Endothelial cell (in vitro differentiated cells): ENCODE measurements at places on chromosomes 5 and 9. TPM values are rescaled to one million over a fixed set of nuclear protein-coding genes. Genes with fewer than 3 reads are reported as not detected.

- H3K36me3 ChIP-seq, result no peaks in the 10 kb centered on the region
- H3K4me3 ChIP-seq, result no peak overlapping the region
- H3K27me3 ChIP-seq, result peaks cover 2% of the 10 kb centered on the region
- H3K4me1 ChIP-seq, result peaks cover 6% of the 10 kb centered on the region
- DNase-seq, result no peak
Measured at GRCh38 chr9:78097541-78097940, 65.9 kb upstream of the GNAQ start.

GRCh38 chr9:119003882-119004617 is 365.2 kb downstream of the BRINP1 start:
- H3K36me3 ChIP-seq, result no peaks in the 10 kb centered on the region
- H3K4me3 ChIP-seq, result no peak overlapping the region
- no peaks in the 10 kb centered on the region for H3K4me1 ChIP-seq
- DNase-seq, result no peak

GRCh38 chr9:122510502-122510901 is at the start of gene OR1J2:
TSS of gene OR1J2 (plus strand) at chr9:122510802. CDS start at chr9:122510802, 0 bp downstream.
- DNase-seq, result no peak
- H3K27me3 ChIP-seq, result peaks cover 1% of the 10 kb centered on the region
- no peak within 1 kb of the TSS for H3K27ac ChIP-seq
- no peak within 1 kb of the TSS for H3K4me3 ChIP-seq
- H3K4me1 ChIP-seq, result no peaks in the 10 kb centered on the region

DNA sequence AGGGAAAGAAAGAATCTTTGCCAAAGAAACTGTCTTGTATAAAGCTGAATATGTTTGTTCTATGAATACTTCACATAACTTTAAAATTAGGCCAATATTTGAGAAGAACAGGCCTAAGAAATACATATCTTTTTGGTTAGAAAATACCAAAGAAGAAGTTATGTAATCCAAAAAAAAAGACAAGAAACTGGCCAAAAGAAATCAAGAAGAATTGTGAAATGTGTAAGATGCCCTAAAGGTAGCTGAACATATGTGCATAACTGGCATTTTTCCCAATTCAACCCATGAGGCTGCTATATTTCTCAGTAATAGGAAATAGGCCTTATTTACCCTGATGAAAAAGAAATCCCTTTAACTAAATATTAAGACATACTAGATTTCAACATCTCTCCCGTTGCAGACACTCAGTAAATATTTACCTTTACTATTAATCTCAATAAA is 290.0 kb downstream of the CETN3 start:
- H3K27me3 ChIP-seq, result no peaks in the 10 kb centered on the region
- no peaks in the 10 kb centered on the region for H3K36me3 ChIP-seq
- no peaks in the 10 kb centered on the region for H3K4me1 ChIP-seq
- no peak overlapping the region for H3K4me3 ChIP-seq
- DNase-seq, result no peak
- no peak overlapping the region for H3K27ac ChIP-seq

- H3K27me3 ChIP-seq, result peaks cover 9% of the 10 kb centered on the region
- H3K36me3 ChIP-seq, result no peaks in the 10 kb centered on the region
- no peak overlapping the region for H3K4me3 ChIP-seq
- DNase-seq, result no peak
- no peak overlapping the region for H3K27ac ChIP-seq
- H3K4me1 ChIP-seq, result peaks cover 2% of the 10 kb centered on the region
Measured at GRCh38 chr5:150579462-150580400, 60.7 kb upstream of the SYNPO start.

DNA sequence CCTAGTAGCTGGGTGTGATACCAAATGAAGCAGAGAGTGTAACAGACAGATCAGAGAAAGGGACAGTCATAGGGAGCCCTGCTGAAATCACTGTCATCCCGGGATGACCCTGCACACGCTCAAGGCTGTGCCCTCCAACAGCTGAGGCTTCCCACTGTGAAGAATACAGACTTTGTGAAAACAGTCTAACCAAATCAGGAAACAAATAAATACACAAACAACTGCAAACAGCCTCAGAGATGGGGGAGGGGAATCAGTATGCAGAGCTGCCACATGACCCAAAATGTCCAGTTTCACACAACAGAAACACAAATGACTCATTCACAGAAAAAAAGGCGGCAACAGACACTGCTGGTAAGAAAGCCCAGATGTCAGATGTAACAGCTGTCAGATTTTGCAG is 101.9 kb downstream of the ADAMTS2 start:
- no peak overlapping the region for H3K4me3 ChIP-seq
- H3K27me3 ChIP-seq, result peaks cover 3% of the 10 kb centered on the region
- H3K4me1 ChIP-seq, result peaks cover 11% of the 10 kb centered on the region
- H3K27ac ChIP-seq, result no peak overlapping the region

- H3K27ac ChIP-seq, result no peak overlapping the region
- no peak for DNase-seq
- H3K27me3 ChIP-seq, result peaks cover 1% of the 10 kb centered on the region
- H3K4me1 ChIP-seq, result peaks cover 14% of the 10 kb centered on the region
- peaks cover 4% of the 10 kb centered on the region for H3K36me3 ChIP-seq
Measured at GRCh38 chr5:36441280-36441679, 139.6 kb upstream of the RANBP3L start.

GRCh38 chr5:7824995-7825394 is 25.9 kb downstream of the CFAP90 start:
- H3K27me3 ChIP-seq, result peaks cover 1% of the 10 kb centered on the region
- H3K4me3 ChIP-seq, result no peak overlapping the region
- H3K36me3 ChIP-seq, result no peaks in the 10 kb centered on the region
- no peaks in the 10 kb centered on the region for H3K4me1 ChIP-seq

- H3K36me3 ChIP-seq, result peaks cover 4% of the 10 kb centered on the region
- H3K4me1 ChIP-seq, result peaks cover 18% of the 10 kb centered on the region
- peaks cover 5% of the 10 kb centered on the region for H3K27me3 ChIP-seq
- DNase-seq, result no peak
Measured at GRCh38 chr5:153988510-153988909, 50.2 kb downstream of the FAM114A2 start.

GRCh38 chr5:177311723-177312648 is at the start of gene MXD3:
TSS of gene MXD3 (minus strand) at chr5:177311898. CDS start at chr5:177311830, 68 bp downstream.
- DNase-seq, result peak; percentile 95
- peak within 1 kb of the TSS; percentile 80 for H3K4me3 ChIP-seq
- no peak within 1 kb of the TSS for H3K27ac ChIP-seq
- peaks cover 25% of the 10 kb centered on the region for H3K4me1 ChIP-seq

DNA sequence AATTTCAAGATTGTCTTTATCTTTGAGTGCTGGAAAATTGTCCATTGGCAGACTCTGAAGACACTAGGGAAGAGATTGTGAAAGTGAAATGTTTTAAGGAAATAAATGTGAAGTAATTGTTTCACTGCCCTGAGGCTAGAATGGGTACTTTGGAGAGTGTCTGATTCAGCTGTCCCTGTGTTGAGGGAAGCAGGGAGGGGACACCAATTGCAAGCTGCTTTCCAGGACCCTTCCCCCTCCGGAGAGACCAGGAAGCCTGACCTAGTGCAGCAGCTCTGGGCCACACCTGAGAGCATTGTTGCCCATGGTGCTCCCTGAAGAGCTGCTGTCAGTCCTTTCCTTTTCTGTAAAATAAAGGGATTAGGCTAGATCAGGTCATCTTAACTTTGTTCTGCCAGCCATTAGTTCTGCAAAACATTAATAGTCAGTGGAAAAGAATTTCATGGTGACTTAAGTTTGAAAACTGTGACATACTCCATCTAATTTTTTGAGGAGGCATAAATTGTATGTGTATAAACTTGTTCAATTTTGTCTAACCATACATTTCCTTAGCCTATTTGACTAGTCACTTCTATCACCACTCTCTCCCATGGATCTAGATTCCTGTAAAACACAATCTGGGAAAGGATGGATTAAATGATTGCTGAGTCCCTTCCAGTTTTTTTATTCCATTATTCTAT is 18.8 kb downstream of the MAP1B start:
- peaks cover 30% of the 10 kb centered on the region for H3K36me3 ChIP-seq
- H3K27ac ChIP-seq, result no peak overlapping the region
- no peak overlapping the region for H3K4me3 ChIP-seq
- H3K27me3 ChIP-seq, result peaks cover 2% of the 10 kb centered on the region
- DNase-seq, result no peak

DNA sequence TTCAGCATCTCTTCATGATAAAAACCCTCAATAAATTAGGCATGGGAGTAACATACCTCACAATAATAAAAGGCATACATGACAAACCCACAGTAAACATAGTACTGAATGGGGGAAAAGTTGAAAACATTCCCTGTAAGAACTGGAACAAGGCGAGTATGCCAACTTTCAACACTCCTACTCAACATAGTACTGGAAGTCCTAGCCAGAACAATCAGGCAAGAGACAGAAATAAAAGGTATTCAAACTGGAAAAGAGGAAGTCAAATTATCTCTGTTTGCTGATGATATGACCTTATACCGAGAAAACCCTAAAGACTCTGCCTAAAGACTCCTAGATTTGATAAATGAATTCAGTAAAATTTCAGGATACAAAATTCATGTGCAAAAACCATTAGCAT is 167.6 kb downstream of the TMEM38B start:
- DNase-seq, result no peak
- H3K27me3 ChIP-seq, result no peaks in the 10 kb centered on the region
- peaks cover 9% of the 10 kb centered on the region for H3K4me1 ChIP-seq
- H3K27ac ChIP-seq, result no peak overlapping the region
- no peaks in the 10 kb centered on the region for H3K36me3 ChIP-seq
- H3K4me3 ChIP-seq, result no peak overlapping the region

- DNase-seq, result no peak
- peaks cover 33% of the 10 kb centered on the region for H3K36me3 ChIP-seq
- no peak overlapping the region for H3K27ac ChIP-seq
- H3K4me1 ChIP-seq, result peaks cover 36% of the 10 kb centered on the region
- peaks cover 2% of the 10 kb centered on the region for H3K27me3 ChIP-seq
Measured at GRCh38 chr5:116502616-116503015, 72.0 kb downstream of the SEMA6A start.

GRCh38 chr5:148859703-148860102 is 33.3 kb downstream of the ADRB2 start:
- no peaks in the 10 kb centered on the region for H3K36me3 ChIP-seq
- no peak overlapping the region for H3K27ac ChIP-seq
- H3K27me3 ChIP-seq, result no peaks in the 10 kb centered on the region
- no peak for DNase-seq

GRCh38 chr9:120391691-120392090 is 188.3 kb downstream of the CDK5RAP2 start:
- peaks cover 7% of the 10 kb centered on the region for H3K27me3 ChIP-seq
- H3K4me3 ChIP-seq, result no peak overlapping the region
- DNase-seq, result no peak
- peaks cover 29% of the 10 kb centered on the region for H3K36me3 ChIP-seq
- H3K27ac ChIP-seq, result no peak overlapping the region

- H3K27ac ChIP-seq, result peak overlapping the region; percentile 27
- no peak overlapping the region for H3K4me3 ChIP-seq
- no peaks in the 10 kb centered on the region for H3K36me3 ChIP-seq
- H3K27me3 ChIP-seq, result no peaks in the 10 kb centered on the region
- H3K4me1 ChIP-seq, result peaks cover 35% of the 10 kb centered on the region
Measured at GRCh38 chr5:10591966-10592365, 28.1 kb downstream of the ANKRD33B start.

- H3K4me1 ChIP-seq, result peaks cover 31% of the 10 kb centered on the region
- peak overlapping the region; percentile 85 for H3K27ac ChIP-seq
- H3K36me3 ChIP-seq, result peaks cover 12% of the 10 kb centered on the region
Measured at GRCh38 chr9:114156657-114157421, 1.5 kb downstream of the COL27A1 start.

DNA sequence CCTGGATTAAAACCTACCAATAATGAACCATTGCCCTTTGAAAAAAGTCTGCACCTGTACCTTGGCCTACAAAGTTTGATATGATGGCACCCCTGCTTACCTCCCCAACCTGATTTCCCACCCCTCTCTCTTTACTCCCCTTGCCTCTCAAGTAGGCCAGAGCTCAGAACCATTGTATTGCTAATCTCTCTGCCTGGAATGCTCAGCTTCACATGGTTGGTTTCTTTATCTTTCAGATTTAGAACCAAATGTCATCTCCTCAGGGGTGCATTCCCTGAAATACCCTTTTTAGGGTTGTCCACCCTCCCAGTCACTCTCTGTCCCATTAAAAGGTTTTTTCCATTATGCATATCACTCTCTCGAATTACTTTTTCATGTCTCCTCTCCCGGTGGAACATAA is 116.6 kb upstream of the VCAN start:
- H3K4me1 ChIP-seq, result no peaks in the 10 kb centered on the region
- DNase-seq, result no peak
- no peak overlapping the region for H3K27ac ChIP-seq
- H3K4me3 ChIP-seq, result no peak overlapping the region

- no peak for DNase-seq
- peaks cover 11% of the 10 kb centered on the region for H3K4me1 ChIP-seq
- H3K27me3 ChIP-seq, result peaks cover 3% of the 10 kb centered on the region
- no peak overlapping the region for H3K4me3 ChIP-seq
- no peak overlapping the region for H3K27ac ChIP-seq
- peaks cover 42% of the 10 kb centered on the region for H3K36me3 ChIP-seq
Measured at GRCh38 chr5:75361310-75361709, 24.3 kb downstream of the HMGCR start.

GRCh38 chr9:115207003-115207836 is 89.3 kb upstream of the TNC start:
- no peaks in the 10 kb centered on the region for H3K36me3 ChIP-seq
- peaks cover 18% of the 10 kb centered on the region for H3K4me1 ChIP-seq
- no peak overlapping the region for H3K4me3 ChIP-seq
- no peak overlapping the region for H3K27ac ChIP-seq
- no peak for DNase-seq

DNA sequence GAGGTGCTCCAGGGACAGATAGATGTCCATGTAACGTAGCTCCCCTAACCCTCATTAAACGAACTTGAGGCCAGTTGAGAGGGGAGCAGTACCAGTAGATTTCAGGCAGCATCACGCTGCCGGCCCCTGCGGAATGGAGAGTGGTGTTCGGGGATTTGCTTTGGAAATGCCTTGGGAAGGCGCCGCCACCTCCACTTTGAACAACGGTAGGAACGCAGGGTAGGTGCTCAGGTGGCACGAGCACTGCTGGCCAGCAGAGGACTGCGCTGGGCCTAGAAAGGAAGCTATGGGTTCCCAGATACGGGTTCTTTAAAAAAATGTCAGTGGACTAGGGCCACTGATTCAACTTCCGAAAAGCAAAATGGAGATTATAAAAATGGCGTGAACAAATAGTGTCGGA is 271.8 kb downstream of the FANCC start:
- peaks cover 4% of the 10 kb centered on the region for H3K27me3 ChIP-seq
- no peak for DNase-seq
- no peak overlapping the region for H3K27ac ChIP-seq
- H3K36me3 ChIP-seq, result no peaks in the 10 kb centered on the region
- peaks cover 12% of the 10 kb centered on the region for H3K4me1 ChIP-seq

GRCh38 chr5:53884844-53885243 is 324.4 kb downstream of the NDUFS4 start:
- no peak overlapping the region for H3K27ac ChIP-seq
- DNase-seq, result no peak
- H3K4me1 ChIP-seq, result peaks cover 9% of the 10 kb centered on the region
- peaks cover 1% of the 10 kb centered on the region for H3K27me3 ChIP-seq

The SUSD3 gene
- 1.2 TPM for total RNA-seq

The VPS13A gene
- total RNA-seq, result 46.0 TPM

The POLR1E gene
- 16.9 TPM for total RNA-seq

The CCL21 gene
- total RNA-seq, result not detected

The DPM2 gene
- 31.5 TPM for total RNA-seq

The NKD2 gene
- total RNA-seq, result 1.8 TPM

The PCDHA6 gene
- total RNA-seq, result 2.3 TPM

The OBP2B gene
- total RNA-seq, result not detected
